Vagina (tissue), 2 donors: ENCODE measurements at places on chromosomes 16 and 17.

- DNase-seq: no peak
Observed at GRCh38 chr16:21603928-21604327, 4.6 kb downstream of the METTL9 start.

- no peak for DNase-seq
Observed at GRCh38 chr17:57279432-57279831, 23.1 kb downstream of the MSI2 start.

DNA sequence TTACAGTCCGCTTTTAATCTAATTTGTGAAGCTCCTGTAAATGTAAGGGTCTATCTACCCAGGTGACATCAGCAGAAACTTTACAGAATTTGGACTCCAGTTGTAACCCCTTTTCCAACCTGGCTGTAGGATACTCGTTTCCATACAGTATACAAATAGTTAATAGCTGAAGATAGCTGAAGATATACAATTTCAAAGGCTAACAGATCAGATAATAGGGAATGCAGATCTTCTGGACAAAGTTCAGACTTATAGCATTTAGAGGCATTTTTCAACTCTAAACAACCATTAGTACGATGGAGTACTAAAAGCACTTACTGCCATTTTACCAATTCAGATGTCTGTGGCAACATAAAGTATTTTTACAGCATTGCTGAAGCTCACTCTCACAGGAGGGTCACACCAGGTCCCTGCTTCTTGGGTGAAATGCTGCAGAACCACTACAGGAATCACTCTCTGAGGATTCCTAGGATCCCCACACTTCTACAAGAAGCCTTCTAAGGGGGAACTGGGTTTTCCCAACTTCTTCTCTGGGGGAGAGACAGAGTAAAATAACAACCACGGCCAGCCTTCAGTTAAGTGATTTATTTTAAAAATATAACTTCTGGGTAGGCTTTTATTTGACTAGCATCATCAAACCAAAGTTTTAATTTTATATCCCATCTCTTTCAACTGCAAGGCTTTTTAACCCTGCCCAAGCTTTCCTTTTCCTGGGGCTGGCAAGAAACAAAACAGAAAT is 2.9 kb downstream of the VEZF1 start:
- DNase-seq: no peak

DNA sequence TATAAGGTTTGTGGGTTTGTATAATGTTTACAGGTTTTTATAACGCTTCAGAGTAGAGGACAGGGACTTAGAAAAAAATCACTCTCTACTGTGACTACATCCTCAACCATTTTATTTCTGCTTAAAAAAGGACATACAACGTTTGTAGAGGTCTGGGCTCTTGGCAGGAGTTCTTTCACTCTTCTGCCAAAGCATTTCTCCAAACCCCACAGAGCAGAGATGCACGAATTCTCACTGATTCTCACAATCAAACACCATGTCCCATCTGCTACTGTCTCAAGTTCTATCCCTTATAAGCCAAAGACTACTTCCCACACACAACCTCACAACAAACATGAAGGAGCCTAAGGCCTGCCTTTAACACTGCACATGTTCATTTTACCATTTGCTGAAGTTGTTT is 7.0 kb upstream of the ANKFY1 start:
- no peak for DNase-seq

- no peak for DNase-seq
Observed at GRCh38 chr16:1781758-1782407, 488 bp downstream of the SPSB3 start.

GRCh38 chr17:20142268-20142667 is 133.1 kb downstream of the SPECC1 start:
- DNase-seq: no peak

- no peak for DNase-seq
Observed at GRCh38 chr17:81209141-81209540, 13.6 kb downstream of the CEP131 start.
